ENCODE measurements at places on chromosomes 7 and 10.

GRCh38 chr10:124079864-124080263, 13.5 kb downstream of the CHST15 start:
- no peak for DNase-seq

GRCh38 chr10:18404530-18404929, 246.9 kb downstream of the NSUN6 start:
- DNase-seq = no peak

- no peak for DNase-seq
Observed at GRCh38 chr7:9240001-9240400, 806.6 kb downstream of the NXPH1 start.

- DNase-seq = no peak
Observed at GRCh38 chr7:152369518-152369917, 66.3 kb downstream of the KMT2C start.

GRCh38 chr7:28409716-28410627, 2.3 kb upstream of the CREB5 start:
- peak; percentile 20 for DNase-seq

DNA sequence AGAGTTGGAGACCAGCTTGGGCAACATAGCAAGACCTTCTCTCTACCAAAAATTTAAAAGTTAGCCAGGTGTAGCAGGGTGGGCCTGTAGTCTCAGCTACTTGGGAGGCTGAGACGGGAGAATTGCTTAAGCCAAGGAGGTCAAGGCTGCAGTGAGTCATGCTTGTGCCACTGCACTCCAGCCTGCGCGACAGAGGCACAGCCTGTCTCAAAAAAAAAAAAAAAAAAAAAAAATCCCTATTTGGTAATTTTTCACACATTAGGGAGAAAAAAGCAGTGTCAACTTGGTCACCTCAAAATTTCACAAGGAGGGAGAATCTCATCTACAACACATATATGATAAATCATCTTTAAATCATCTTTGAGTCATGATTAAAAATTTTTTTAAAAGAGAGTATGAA, 6.4 kb upstream of the ZNF398 start:
- no peak for DNase-seq

DNA sequence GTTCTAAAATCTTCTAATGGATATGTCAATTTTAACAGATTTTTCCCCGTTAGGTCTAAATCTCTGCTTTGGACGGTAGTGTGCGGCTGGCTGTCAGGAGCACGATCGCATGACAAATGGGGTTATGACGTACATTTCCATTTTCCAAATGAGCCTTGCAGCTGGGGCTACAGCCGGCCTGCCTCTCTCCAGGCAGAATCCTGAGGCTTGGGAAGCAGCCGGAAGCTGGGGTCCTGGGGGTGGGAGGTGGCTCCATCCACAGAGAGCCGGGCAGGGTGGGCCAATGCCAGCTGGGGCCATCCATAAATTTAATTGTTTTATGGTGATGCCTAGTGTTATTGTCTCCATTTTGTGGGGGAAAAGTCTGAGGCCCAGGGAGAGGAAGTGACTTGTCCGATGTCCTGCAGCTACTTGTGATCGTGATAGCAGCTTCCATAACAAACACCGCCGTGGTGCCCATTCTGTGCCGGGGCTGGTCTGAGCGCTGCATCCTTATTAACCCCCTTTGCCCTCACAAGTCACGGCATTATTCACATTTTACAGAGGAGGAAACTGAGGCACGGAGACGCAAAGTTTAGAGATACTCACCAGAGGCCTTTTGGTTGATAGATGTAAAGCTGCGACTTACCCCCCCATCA, 53.0 kb upstream of the EBF3 start:
- no peak for DNase-seq

DNA sequence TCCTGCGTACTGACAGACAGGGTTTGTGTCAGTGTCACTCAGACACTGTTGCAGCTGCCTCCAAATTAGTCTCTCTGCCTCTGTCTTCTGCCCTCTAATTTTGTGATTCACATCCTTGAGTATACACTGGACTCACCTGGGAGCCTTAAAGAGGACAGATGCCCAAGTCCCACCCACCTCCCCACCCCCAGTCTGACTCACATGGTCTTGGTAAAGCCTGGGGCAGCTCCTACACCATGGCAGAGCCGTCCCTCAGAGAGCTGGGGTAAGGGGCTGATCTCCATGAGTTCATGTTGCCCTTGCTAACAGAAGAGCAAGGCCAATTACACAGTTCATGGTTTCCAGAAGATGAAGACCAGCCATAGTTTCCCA, 197.6 kb upstream of the STK17A start:
- DNase-seq = no peak

DNA sequence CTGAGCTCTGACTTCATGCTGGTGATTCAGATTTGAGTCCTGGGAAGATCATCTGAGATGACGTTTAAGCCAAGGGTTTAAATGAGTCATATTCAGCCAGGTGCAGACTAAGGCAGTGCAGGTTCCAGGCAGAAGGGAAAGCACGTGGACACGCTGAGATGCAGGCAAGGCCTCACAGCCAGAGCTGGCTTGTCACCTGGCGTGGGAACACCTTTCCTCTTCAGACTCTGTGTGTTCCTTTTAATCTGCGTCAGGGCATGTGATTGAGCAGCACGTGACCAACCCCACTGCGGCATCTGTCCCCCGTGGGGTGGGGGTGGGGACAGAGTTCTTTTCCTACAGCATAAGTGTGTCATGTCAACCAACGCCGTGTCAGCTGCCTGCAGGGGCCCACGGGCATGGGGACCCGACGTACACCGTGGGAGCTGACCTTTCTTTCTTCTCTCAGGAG, 10.7 kb upstream of the IDI2 start:
- DNase-seq = peak; percentile 38
